Left ventricle myocardium inferior (tissue), 1 donor: ENCODE measurements at places on chromosomes 2 and 18.

DNA sequence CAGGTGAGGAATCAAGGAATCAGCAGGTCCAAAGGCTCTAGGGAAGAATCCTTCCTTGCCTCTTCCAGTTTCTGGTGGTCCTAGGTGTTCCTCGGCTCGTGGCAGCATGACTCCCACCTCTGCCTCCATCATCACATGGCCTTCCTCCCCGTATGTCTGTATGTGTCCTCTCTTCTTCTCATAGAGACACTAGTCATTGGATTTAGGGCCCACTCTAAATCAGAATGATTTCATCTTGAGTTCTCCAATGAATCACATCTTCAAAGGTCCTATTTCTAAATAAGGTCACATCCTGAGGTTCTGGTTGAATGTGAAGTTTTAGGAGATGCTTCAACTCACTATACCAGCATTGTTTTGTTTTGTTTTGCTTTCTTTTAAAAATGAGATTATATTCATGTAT is 11.1 kb upstream of the AGFG1 start:
- no peak for DNase-seq

- no peak for DNase-seq
Observed at GRCh38 chr2:239884875-239885274, 140.3 kb downstream of the NDUFA10 start.

DNA sequence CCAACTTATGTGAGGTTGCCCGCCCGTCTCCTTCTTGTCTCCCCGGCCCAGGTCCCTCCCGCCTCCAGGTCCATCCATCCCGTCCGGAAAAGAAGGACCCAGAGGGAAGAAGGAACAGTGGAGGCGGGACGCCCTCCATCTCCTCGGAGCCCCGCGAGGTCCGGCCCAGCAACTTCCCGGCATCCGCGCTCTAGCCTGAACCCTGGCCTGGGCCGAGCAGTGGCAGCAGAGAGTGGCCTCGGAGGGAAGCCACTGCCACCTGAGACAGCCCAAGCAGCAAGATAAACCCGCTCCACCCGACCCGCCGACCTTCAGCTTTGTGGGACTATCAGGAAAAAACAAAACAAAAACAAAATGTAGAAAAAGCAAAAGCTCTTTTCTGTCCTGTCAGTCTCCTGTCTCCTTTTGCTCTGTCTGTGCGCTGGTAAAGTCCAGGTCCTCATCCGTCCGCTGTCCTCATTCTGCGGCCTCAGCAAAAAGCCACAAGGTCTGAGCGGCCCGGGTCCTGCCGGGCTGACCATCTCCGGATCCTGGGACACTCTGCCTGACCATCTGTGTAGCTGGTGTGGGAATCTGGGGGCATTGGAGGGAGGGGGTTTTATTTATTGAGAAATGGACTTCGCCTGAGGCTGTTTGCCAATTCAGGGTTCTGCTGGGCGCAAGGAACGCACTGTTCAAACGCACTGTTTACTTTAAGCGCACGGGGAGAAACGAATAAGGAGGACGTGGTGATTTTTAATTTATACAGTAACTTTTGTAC is 3.1 kb downstream of the DLX1 start:
- no peak for DNase-seq

DNA sequence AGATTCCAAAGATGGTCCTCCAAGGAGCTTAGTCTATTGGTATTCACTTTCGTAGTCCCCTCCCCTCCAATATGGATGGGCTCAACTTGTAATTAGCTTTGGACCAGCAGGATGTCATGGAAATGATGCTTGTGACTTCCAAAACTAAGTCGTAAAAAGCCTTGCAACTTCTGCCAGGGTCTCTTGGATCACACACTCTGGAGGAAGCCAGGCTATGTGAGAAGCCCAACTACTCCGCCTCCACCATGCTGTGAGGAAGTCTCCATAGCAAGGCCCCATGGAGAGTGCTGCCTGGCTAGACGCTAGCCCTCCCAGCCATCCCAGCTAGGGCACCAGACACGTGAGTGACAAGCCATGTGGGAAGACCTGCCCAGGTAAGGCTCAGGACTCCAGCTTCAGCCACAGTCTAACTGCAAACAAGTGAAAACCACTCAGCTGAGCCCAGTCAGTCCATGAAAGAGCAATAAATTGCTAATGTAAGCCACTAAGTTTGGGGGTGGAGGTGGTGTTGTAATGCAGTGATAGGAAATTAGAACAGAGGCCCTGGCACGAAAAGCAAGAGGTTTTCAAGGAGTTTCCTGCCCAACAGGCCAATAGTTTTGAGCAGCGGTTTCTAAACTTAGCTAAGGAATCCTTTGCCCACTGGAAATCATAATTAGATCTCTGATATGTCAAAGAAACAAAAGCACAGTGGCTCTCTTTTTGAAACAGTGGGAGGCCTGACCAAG is 77.5 kb upstream of the GLI2 start:
- no peak for DNase-seq

- DNase-seq, result no peak
Observed at GRCh38 chr2:18560797-18561085, 288 bp upstream of the RDH14 start.

- DNase-seq, result no peak
Observed at GRCh38 chr2:21279525-21279924, 155.8 kb downstream of the TDRD15 start.

GRCh38 chr2:66488946-66489345 is 54.0 kb downstream of the MEIS1 start:
- no peak for DNase-seq

GRCh38 chr2:177396703-177397460 is 4.3 kb downstream of the AGPS start:
- no peak for DNase-seq

DNA sequence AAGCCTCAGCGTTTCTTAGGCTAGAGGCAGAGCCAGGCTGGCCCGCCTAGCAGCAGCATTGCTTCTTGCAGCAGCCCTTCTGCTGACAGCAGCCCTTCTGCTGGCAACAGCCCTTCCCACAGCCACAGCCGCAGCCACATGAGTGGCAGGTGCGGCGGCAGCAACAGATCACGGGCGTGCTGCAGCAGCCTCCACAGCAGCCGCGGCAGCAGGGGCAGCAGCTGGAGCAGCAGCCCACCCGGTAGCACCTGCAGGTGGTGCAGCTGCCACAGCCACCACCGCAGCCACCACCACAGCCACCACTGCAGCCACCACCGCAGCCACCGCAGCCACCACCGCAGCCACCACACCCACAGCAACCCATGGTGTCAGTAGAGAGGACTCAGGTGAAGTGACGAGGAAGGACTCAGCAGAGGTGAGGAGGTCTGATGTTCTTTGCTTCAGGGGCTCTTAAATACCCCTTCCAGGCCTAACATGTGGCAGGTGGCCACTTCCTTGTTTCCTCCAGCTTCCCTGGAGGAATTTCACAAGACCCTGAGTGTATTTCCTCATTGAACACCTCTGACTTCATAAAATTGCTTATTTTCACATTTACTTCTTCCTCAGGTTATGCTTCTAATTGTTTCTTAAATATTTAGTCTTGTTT is at the start of gene SCYGR6:
Gene SCYGR6, minus strand, starts transcription at position 364 of the 646 bp plus-strand sequence. Its CDS starts 0 bp downstream, at position 364.
- DNase-seq, result no peak

DNA sequence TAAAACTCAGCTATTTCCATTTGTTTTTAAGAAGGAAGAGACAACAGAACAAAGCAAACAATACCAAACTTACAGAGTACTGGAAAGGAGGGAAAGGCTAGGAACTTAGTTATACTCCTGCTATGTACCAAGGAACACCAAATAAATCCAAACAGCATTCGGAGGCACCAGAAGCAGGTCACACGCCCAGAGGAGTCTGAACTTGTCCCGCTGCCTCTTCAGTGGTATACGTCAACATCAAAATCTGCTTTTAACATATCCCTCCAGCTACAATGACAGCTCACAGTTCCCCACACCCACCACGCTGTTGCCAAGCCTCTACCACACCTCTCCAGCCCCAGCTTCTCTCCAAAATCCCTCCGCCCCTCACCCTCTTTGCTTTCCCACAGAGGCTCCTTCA is 17.3 kb downstream of the C2orf76 start:
- DNase-seq, result no peak

GRCh38 chr2:53640466-53640865 is 127.1 kb upstream of the CHAC2 start:
- no peak for DNase-seq

DNA sequence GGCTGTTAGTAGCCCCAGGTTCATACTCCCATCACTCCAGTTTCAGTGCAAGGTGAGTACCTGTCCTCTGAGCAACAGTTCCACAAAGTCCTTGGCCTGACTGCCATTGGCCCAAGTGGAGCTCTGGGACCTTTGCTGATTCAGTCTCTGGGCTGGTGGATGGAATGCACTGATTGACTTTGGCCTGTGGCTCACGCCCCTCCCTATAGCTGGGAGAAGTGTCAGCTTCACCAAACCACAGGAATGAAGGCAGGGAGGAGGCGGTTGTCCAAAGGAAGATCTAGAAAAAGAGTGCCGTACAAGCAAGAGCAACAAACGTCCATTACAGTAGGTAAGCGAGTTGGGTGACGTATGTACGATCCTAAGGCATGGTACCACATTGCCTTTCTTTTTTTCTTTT is 34.0 kb downstream of the QPCT start:
- DNase-seq, result no peak

DNA sequence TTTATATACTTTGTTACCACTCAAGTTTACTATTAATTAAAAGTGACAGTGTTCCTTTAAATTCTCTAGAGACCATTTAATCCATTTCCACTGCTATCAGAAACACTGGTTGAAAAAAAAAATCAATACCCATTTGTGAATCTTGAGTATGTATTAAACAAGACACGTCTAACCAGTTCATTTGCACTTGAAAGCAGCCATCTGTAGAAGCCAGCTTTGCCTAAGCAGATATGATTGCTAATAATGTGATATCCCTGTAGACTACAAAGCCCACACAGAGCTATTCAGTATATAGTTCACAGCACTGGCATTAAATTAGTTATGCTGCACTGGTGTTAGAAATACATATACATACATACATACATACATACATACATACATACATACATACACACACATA is 111.8 kb upstream of the SP3 start:
- DNase-seq, result no peak

GRCh38 chr2:137237055-137237454 is 471.7 kb downstream of the THSD7B start:
- DNase-seq, result no peak

GRCh38 chr2:75375646-75376582 is 176.6 kb upstream of the TACR1 start:
- DNase-seq, result no peak

DNA sequence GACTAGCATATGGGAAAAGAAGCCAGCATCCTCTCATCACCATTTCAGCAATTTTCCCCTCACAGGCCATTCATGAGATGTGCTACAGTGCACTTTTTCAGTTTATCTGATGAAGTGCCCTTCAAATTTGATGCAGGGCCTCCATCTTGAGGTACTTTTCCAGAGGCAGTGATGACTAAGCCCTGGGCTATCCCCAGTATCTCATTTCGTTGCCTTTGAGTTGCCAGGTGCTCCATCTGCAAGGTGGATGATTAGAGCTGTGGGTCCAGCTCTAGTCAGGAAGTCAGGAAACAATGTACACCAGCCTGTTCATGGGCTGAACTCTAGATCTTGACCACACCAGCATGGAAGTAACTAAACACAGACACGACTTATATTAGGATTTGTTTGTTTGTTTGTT is 425.2 kb downstream of the METTL4 start:
- DNase-seq, result no peak

DNA sequence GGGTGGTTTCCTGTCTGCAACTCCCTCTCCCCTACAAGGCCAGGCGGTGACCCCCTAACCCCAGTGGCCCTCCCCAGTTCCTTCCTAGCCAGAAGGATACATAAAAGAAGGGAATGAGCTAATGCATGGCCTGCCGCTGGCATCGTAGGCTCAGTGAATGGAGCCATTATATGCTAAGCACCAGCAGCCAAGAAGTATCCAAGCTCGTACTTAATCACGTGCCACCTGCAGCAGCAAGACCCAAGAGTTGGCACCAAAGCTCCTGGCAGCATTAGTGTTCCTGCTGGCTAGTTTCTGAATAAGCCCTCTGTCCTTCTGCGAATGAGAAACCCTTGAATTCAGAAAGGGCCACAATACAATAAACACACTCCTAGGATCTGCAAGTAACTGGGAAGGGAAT is 4.3 kb downstream of the DBI start:
- no peak for DNase-seq

- DNase-seq, result no peak
Observed at GRCh38 chr2:120710256-120710655, 25.4 kb upstream of the GLI2 start.

DNA sequence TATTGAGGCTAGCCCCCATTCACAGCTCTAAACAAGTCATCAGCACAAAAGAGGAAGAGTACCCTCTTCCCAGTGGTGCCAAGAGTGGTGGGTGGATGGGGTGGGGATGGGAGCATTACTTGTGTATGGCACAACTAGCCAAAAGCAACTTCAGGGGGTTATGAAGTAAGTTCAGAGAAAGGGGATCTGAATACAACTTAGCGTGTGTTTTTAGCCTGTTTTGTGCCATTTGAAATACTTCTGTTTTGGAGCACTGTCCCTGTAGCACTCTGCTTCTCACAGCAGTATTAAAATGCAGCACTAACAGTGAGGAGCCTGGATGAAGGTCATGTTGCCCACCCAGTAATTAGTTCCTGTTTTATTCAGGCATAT is 113.5 kb downstream of the CRIM1 start:
- DNase-seq, result no peak

DNA sequence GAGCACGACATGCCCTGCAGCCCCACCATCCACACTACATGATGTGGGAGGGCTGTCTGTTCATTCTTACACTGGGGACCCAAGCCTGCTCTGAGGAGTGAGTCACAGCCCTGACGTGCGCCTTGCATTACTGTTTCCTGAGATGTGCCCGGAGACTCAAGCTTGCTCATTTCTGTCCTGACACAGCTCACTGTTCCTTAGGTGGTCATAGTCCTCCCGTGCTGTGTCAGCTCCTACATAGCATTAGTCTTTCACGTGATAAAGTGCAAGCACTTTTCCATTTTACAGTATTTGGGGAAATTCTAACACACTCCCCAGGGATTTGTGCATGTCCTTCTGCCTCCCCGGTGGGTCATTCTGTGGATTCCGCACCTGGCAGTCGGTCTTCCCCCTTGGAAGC is 46.2 kb upstream of the TRIM43B start:
- DNase-seq, result no peak

DNA sequence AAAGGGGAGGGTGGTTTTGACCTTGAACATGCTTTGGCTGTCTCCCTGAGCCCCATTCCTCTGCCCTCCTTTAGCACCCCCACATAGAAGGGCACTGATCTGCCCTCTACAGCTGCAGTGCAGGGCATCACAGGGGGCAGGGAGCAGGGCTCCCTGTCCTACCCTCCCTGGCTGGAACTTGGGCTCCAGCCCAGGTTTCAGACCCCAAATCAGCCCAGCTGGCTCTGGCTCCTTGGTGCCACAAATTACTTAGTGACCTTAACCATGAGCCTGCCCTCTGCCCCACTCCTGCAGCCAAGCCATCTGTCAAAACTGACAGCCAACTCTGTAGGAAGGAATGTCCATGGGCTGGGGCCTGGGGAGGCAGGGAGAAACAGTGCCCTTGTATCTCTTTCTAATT is 105.6 kb downstream of the MAPK4 start:
- peak; percentile 70 for DNase-seq

- no peak for DNase-seq
Observed at GRCh38 chr18:42545825-42546224, 569.7 kb downstream of the RIT2 start.
